ENCODE measurements at places on chromosomes 2 and 18.

GRCh38 chr2:1052771-1053191 lies 102.1 kb downstream of the SNTG2 start:
- DNase-seq: no peak

DNA sequence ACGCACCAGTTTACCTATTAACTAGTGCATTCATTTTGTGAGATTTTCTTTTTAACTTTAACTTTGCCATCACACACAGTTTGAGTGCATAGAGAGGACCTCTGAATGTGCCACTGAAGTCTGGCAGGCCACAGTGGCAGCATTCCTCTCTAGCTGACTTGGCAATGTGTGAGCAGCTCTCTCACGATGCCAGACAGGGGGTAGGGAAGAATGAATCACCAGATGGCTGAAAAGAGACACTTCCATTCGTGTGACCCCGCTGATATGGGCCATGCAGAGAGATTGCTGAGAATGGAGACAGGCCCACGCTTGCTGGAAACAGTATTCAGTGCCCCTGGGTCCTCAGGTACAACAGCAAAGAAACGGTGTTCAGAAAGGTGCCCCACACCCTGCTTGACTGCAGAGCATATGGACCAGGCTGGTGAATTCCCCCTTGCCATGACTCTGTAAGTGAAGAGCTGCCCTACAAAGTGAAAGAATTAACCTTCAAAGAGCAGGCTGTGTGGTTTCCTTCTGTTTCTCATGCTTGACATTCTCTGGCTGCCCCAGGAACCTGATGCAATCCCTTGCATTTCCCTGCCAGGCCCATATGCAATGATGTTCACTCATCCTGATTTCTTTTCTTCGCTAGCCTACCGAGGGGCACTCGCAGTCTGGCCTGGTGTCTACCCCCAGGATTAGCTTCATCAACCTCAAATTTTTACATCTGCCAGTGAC lies 236.1 kb downstream of the CDH20 start:
- DNase-seq: no peak

DNA sequence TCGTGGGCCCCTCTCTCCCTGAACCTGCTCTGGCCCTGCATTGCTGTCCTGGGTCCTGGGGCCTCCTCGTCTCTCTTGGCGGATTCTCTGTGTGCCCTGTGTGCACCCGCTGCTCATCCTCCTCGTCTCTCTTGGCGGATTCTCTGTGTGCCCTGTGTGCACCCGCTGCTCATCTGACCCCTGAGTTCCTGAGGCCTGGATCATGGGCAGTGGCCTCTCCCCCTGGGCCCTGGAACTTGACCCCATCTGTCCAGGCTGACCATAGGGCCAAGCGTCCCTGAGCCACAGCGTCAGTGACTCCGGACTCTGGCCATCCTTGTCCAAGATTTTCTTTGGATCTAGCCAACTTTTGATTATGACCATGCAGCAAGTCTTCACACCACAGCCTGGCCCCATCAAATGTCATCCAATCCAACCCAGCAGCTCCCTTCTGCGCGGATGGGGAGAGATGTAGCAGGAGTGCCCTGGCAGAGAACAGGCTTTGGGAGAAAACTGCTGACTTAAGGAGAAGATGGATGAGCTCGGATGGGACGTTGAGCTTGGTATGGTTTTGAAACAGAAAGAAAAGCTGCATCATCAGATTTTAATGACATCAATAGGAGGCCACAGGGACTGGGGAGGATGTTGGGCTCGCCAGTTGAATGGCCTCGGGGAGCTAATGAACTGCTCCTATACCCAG lies 455.1 kb upstream of the HS6ST1 start:
- DNase-seq: no peak

DNA sequence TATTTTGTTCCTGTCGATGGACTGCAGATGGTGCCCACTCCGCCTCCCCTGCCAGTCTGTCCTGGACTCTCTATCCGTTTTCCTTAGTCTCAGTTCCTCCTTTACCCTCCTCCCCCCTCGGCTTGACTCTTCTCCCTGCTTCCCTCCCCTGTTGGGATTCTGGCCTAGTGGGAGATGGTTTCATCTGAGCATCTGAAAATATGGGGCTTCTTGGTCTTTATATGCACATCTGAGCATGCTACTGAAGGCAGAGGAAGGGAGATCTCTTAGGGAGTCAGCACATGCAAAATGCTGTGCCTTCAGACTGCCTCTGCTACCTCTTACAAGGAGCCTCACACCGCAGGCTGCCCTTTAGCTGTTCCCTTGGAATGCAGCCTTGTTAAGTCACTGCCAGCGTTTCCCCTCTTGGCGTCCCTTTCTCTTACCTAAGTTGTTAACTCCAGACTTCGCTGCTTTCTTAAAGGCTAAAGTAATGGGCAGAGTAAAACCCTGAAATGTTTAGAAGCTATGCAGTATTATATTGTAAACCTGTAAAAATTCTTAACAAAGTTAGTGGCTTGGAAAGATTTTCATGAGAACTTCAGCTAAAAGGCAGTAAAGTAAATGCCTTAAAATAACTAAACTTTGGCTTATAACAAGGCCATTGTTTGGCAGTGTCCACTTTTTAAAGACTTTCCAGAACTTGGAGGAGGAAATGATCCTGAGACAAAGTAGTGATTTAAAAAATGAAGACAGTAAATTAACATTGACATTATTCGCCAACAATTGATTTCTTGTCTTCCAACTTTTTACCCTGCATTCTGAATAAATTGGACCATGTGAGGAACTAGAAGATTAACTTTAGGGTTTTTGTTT lies 49.8 kb downstream of the LDLRAD4 start:
- DNase-seq: no peak

DNA sequence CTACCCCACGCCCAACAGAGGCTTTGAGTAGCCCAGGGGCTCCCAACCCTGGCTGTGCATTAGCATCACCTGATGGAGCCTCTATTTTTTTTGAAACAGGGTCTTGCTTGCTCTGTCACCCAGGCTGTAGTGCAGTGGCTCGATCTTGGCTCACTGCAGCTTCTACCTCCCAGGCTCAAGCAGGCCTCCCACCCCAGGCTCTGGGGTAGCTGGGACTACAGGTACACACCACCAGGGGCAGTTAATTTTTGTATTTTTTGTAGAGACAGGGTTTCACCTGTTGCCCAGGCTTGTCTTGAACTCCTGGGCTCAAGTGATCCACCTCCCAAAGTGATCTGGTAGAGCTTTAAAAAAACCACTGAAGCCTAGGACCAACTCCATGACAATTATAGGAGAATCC lies 394.8 kb upstream of the ATP5MC3 start:
- no peak for DNase-seq

DNA sequence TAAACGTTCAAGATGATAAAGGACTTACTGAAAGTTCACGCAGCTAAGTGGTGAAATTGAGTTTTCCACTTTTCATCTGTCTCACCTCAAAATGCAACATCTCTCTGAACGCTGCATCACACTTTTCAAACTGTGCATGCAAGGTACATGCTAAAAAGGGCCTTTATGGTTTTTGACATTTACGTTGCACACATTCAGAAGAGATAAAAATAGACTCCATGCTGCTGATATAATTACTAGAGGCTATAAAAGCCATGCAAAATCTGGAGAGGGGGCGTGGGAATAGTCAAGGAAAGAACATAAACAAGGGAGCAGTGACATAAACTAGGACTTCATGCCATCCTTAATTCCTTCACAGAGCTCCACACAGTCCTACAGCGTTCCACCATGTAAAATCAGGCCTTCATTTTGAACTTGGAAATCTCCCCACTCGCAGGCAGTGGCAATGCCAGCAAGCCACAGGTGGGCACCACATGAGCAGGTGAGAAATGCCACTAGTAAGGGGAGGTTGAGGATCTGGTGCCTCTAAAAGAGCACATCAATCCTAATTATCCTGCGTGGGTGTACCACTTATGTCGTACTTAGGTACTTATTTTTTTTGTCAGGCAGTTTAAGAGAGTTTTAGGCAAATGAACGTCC lies 71.4 kb downstream of the ZEB2 start:
- no peak for DNase-seq

DNA sequence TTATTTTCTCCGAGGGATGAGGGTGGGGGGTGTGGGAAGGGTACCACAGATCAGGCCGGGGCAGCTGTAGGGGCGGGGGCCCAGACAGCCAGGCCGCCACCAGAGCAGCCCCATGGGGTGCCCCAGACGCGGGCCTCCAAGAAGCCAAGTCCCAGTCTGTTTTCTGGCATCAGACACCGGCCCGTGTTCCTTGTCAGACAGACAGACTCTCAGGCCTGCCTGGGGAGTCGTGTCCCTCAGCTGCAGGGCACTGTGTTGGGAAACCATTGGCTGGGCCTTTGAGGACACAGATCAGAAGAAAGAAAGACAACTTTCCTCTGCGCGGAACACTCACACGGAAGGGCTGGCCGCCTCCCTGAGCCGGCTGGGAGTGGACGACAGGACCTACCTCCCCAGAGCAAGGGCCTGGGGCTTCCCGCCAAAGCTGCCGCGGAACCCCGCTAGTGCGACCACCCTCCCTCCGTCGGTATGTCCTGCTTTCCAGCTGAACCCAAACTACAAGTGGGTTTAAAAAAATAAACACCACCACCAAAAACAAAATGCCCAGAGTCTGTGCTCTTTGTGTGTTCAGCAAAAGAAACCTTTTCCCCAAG lies 88.0 kb downstream of the SMAD7 start:
- no peak for DNase-seq

- peak; percentile 84 for DNase-seq
Observed at GRCh38 chr18:69401226-69401971, 711 bp downstream of the DOK6 start.

- peak; percentile 37 for DNase-seq
Observed at GRCh38 chr2:1750933-1751766, 6.8 kb upstream of the PXDN start.

- DNase-seq: no peak
Observed at GRCh38 chr2:30768036-30768686, 39.1 kb downstream of the CAPN13 start.

- no peak for DNase-seq
Observed at GRCh38 chr18:50334546-50335152, 40.2 kb upstream of the SKA1 start.

DNA sequence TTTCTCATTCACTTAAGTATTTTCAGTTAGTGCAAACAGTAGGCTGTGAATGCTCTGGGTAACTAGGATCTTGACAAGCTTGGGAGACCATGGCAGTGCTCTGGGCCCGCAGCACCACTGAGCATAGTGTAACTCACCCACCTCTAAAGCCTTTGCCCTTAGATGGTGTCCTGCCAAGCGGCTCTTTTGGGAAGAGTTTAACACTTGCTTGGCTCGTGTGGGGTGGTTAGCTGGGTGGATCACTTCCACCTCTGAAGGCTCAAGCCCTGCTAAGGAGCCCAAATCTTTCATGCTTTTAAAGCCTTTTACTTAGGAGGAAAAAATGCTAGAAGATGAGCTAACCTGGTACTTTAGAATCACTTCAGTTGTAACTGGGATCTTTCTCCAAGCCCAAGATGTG lies 33.9 kb downstream of the PTPN18 start:
- DNase-seq: no peak

DNA sequence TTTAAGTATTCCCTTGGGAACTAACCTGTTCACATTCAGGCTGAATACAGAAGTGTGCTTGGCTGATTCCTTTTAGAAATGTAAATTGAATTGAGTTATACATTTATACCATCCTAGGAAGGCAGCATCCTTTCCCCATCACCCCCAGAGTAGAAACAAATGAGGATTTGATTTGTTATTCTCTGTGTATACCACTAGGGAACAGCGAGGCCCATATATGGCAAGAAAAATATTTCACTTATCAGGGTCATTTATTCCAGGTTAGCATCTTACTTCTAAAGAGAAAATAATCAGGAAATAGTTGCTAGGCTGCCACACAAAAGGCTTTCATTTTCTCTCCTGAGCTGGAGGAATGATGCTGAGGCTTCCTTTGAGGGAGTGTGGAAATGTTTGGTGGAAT lies 516.9 kb downstream of the PIK3C3 start:
- no peak for DNase-seq

GRCh38 chr2:13121096-13121495 lies 404.4 kb downstream of the TRIB2 start:
- no peak for DNase-seq

GRCh38 chr18:3584897-3585460 lies 135.0 kb downstream of the TGIF1 start:
- peak; percentile 80 for DNase-seq

DNA sequence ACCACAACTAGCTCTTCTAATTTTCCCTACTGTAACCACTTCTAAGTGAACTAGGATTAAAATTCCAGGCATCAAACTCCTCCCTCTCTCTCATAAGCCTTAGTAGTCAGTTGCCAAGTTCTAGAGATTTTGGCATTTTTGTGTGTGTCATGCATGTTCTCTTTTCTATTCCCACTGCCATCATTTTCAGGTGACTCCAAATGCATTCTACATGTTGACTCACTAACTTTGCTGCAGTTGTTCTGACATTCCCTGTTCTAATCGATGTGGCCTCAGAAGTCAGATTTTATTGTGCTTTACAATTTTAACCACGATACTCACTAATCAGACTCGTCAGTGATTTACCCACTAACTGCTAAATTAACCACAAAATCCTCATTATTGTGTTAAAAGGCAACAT lies 13.3 kb downstream of the DSC1 start:
- no peak for DNase-seq

DNA sequence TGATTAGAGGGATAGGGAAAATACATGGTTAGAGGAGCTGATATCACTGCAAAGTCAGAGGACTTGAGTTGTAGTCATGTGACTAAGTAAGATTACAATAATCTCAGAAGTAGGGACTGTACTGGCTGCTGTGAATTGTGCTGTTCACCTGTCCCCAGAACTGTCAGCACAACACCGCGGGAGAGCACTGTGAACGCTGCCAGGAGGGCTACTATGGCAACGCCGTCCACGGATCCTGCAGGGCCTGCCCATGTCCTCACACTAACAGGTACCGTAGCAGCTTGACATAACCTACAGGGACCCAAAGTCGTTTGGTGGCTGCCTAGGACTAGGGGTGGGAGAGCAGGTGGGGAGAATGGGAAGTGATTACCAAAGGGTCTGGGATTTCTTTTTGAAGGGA lies 132.8 kb upstream of the TTC39C start:
- no peak for DNase-seq

GRCh38 chr2:216413882-216414281 lies 1.6 kb downstream of the SMARCAL1 start:
- no peak for DNase-seq

- DNase-seq: no peak
Observed at GRCh38 chr2:95698146-95698545, 106.3 kb downstream of the TRIM43 start.

DNA sequence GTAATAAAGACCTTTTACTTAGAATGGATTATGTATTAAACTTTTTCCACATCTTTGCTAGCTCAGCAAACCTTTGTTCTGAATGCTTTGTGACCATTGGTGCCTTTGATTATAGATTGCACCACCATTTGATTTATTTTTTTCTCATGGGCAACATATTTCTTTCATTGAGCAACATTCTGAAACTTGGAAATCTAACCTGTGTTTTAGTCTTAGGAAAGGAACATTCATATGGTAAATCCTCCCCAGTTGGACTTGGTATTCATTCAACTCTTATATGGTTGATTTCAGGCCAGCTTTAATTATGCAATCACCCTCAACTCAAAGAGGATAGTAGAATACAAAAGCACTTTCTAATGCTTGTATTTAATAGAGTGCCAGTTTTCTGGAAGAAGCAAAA lies 1077.9 kb upstream of the ZEB2 start:
- DNase-seq: no peak
